ENCODE measurements at places on chromosomes 4 and X.
A peak's percentile ranks its signal among the peaks of the same experiment; 100 is the strongest.

DNA sequence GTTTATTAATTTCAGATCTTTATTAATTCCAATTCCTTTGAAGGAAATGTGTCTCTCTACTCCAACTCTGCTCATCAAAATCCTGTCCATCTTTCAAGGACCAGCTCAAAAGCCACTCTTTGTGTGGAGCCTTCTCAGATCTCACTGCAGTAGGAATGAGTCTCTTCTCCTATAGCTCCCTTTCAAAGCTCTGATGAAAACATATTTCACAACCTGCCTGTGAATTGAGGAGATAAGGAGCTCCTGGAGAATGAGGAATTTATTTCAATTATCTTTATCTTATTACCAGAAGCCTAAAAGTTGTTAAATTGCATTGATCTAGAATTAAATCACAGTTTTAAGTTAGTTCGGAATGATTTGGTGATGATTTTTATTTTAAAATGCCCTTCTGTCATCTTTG lies 92.6 kb upstream of the TRPC3 start:
- DNase-seq = no peak

GRCh38 chr4:163681208-163681821 lies 186.8 kb downstream of the TMA16 start:
- peak; percentile 14 for DNase-seq

- DNase-seq = no peak
Observed at GRCh38 chr4:24517676-24518075, 66.7 kb downstream of the DHX15 start.

- DNase-seq = no peak
Observed at GRCh38 chr4:87499403-87500091, 29.6 kb downstream of the SPARCL1 start.

- no peak for DNase-seq
Observed at GRCh38 chrX:129523079-129523911, at the start of gene SMARCA1. Gene SMARCA1, minus strand, starts transcription at chrX:129523490. Its CDS starts 120 bp downstream, at chrX:129523370.

DNA sequence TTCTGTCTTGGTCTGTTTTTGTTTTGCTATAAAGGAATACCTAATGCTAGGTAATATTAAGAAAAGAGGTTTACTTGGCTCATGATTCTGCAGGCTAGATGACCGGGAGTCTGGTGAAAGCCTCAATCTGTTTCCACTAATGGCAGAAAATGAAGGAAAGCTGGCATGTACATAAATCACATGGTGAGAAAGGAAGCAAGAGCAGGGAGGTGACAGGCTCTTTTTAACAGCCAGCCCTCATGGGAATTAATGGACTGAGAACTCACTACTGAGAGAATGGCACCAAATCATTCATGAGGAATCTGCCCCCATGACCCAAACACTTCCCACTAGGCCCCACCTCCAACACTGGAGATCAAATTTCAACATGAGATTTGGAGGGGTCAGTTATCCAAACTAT lies 27.6 kb downstream of the SATL1 start:
- no peak for DNase-seq

DNA sequence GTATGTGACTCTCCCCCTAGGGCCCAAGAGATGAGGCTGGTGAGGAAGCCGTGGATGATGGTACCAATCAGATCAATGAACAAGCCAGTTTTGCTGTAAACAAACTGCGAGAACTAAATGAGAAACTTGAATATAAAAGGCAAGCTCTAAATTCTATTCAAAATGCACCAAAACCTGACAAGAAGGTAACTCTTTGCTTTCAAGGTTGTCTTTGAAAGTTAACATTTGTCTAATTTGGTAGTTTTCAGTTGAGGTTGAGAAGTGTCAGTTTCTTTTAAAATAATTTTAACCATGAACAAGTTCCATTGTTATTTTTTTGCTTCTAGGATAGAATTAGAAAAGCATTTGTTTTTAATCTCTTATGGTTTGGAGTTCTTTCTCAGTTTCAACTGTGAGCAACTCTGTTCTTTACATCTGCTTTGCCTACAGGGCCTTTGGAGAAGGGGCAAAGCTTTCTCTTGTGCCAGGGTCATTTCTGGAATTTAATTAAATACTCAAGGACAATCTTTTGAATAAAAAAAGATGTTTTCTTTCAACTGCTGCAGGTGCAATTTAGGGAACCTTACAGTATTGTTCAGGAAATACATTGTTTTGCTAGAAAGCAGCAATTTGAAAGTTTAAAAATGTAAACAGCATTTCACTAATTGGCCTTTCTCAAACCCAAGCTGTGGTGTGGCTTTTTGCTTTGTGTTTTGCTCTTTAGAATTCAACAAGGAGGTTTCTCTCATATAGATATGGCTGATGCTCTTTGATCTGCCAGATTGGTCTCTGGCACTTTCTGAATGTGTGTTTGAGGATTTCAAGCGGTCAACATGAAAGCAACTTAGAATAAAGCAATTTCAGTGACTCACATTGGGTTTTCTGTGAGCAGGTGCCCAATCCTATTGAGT lies 62.9 kb downstream of the LRP2BP start:
- DNase-seq = no peak

GRCh38 chr4:111736516-111736915 lies 408.7 kb upstream of the FAM241A start:
- no peak for DNase-seq

- DNase-seq = no peak
Observed at GRCh38 chrX:117538178-117539089, 578.2 kb downstream of the KLHL13 start.

- no peak for DNase-seq
Observed at GRCh38 chr4:156825074-156825473, 146.5 kb downstream of the PDGFC start.

DNA sequence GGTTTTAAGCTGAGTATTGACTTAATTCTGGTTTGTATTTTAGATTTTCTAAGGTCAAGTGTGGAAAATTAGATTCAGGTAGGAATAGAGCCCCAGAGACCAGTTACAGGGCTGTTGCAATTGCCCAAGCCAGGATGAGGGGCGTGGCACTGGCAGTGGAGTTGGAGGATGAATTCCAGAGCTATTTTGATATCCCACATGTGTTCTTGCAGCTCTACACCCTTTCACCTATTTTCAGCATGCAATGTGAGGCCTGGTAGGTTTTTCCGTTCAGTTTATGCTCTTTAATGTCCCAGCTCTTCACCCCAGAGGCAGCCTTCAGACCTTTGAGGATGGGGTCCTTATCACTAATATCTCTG lies 17.9 kb upstream of the OGT start:
- no peak for DNase-seq

- no peak for DNase-seq
Observed at GRCh38 chrX:129686422-129686948, 31.7 kb upstream of the APLN start.

GRCh38 chr4:180811556-180811955 lies 1431.6 kb upstream of the TENM3 start:
- DNase-seq = no peak

GRCh38 chr4:169210504-169211118 lies 60.1 kb downstream of the SH3RF1 start:
- no peak for DNase-seq

- DNase-seq = no peak
Observed at GRCh38 chr4:161320377-161320776, 843.4 kb downstream of the FSTL5 start.

DNA sequence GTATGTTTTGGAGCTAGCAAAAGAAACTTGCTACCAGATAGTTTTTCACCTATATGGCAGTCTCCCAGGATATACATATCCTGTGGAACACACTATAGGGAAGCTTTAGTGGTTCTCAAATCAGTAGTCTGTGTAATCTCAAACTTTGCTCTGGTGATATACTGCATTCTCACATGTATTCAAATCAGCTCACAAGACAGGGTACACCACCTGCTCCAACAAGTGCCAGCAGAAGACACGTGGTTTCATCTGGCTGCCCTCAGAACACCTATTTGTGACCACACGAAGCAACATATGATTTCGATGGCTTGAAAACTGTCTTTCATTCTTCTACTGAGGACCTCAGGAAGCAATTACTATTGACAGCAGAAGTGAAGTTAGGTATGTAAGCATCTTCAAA lies 37.7 kb downstream of the BCLAF3 start:
- no peak for DNase-seq

DNA sequence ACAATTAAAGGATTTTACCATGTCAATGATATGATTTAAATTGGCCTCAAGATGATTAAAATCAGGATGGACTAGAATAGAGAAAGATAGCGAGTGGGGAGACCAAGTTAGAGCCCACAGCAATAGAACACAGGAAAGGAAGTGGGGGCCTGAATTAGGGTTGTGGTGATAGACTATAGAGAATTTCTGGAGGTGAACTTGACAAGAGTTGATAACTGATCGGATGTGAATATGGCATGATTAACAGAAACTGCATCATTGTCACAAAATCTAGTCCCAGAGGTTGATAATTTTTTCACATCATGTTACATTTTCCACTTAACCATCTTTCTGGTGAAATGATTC lies 26.3 kb upstream of the TRPC3 start:
- no peak for DNase-seq

DNA sequence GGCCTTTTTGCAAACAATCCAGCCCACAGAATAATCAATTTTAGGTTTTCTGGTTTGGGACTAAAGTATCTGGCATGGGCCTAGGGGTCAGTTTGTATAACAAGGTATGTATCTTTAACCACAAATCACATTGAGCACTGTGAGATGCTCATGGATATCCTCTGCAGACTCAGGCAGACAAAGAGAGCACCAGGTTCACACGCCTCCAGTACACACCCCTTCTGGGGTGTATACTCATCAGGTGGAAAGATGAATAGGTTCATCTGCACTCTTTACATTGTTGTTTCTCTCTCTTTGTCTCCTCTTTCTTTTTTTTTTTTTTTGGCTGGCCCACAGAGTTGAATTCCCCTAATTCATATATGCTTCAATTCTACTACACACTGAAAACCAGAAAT lies 21.1 kb downstream of the TEC start:
- no peak for DNase-seq

DNA sequence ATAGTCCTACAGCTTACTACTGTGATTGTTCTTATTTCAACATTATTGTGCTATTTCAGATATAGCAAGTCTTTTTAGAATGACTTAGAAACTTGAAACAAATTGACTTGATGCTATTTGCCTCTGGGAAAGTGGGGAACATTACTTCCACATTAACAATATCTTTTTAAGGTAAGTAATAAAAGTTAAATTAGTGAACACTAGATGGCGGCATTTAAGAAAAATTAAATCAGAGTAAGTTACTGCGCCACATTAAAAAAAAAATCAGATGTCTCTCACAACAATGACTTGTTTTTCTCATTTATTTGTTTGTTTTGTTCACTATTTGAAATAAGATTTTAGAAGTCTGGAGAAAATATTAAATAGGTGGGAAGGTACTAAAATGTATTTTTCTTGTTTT lies 1026.9 kb upstream of the SLIT2 start:
- no peak for DNase-seq

GRCh38 chr4:89301003-89301402 lies 6.6 kb downstream of the GPRIN3 start:
- no peak for DNase-seq

DNA sequence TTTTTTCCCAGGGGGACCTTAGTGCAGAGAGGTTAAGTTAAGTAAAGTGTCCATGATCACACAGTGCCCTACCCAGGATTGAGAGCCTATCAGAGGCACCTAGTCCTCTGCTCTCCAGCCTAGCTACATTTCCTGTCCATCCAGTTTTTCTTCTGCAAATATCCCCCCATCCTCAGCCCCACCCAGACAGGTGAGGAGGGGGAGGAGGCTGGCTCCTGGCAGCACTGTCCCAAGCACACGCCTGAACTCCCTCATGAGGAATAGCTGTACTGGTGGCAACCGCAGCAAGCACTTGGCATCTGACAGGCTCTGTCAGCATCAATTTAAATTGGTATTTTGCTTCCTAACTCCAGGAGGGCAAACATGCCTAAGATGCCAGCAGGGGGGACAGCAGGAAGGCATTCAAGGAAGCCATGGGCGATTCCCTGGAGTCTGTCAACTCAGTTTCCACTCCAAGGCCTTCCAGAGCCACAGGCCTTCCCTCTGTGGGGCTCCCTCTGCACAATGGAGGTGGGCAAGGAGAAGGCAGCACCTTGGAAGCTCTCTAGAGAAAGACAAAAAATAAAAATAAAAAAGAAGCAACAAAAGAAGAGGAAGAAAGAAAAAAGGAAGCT lies 6.4 kb upstream of the FRMPD3 start:
- no peak for DNase-seq

GRCh38 chr4:67539830-67540229 lies 5.5 kb downstream of the CENPC start:
- DNase-seq = no peak

DNA sequence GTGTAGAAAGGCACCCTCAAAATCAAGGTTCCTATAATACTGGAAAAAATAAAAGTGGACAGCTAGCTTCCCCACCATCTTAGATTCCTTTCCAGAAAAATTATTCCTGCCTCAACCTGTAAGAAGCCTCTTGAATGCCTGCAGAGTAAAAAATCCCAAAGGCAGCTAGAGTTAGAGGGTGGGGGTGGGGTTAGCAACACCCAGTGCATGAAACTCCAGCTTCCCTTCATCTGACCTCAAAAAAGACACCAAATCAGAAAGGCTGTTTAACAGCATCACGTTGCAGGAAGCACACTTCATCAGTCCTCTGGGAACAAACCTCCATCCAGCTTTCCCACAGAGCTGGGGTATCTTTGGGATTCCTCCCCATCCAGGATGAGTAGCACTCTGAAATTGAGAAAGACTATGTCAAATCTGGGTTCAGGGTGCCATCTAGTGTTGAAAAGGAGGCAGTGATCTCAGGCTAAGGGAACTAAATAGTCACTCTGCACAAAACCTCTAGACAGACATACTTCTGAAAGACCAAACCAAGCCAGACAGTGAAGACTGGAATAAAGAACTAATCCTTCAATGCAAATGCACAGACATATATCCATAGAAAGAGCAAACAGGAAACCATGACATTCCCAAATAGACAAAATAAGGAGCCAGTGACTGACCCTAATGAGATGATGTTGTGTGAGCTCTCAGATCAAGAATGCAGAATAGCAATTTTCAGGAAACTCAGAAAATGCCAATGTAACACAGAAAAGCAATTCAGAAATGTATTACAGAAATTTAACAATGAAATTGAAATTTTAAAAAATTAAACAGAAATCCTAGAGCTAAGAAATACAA lies 97.9 kb downstream of the ARHGEF9 start:
- peak; percentile 6 for DNase-seq

DNA sequence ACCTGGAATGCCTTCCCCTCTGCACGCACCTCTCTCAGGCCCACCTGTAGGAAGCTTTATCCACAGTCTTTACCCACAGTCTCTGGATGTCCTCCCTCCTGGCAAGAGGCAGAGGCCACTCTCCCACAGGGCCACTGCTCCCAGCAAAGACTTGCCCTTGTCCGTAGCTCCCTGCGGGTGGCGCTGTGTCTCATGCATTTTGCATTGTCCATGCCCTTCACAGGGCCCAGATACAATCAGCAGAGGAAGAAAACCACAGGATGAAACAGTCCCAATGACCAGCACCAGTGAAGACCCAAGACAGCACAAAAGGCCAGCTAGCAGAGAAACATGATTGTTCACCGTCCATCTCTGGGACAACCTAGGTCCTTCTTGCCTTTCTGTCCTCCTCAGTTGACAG lies 2.1 kb upstream of the NSG1 start:
- no peak for DNase-seq

DNA sequence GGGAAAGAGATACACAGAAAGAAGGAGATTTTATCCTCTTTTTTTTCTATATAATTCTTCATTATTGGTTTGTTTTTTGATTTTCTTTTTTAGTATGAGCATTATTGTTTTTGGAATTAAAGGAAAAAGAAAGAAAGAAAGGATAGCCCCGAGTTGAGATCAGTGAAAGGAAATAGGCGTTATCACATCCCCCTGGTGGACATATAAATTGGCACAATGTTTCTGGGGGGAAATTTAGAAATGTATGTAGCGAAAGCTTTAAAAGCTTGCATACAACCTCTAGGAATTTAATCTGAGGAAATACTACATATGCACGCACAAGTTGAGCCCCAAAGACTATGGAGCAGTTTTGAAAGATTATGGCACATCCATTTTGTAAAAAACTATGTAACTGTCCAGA lies 226.3 kb upstream of the LDB2 start:
- no peak for DNase-seq

- no peak for DNase-seq
Observed at GRCh38 chrX:139920316-139920715, 12.5 kb downstream of the ATP11C start.

Measured in NCI-H1105 (cell line).